NCI-H774 (cell line): ENCODE measurements at places on chromosomes 5 and 9.

DNA sequence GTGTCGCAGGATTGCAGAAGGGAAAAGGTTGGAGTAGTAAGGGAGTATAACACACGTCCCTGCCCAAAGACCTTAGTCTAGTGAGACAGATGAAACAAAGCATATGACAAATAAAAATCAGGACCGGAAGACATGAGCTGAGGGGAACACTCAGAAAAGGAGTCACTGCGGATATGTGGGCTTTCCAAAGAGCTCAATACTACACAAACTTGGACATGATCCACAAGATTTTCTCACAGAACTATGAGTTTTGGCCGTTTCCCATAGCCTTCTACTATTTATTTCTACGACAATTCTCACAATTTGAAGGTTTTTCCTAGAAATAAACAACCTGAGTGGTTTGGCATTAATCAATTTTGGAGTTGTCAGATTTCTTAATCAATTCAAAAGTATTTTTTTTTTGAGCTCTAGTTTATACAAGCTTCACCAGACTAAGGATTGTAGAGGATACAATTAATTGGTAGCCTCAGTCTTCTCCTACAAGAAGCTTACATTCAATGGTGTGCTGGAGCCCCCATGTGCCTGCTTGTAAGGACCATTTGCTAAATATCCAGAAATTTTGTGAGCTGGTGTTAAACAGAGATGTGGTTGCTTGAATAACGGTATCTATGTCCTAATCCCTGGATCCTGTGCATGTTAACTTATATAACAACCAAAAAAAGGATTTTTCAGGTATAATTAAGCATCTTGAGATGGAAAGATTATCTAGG lies 91.4 kb downstream of the ADAMTS12 start:
- no peak for DNase-seq

GRCh38 chr9:121038362-121038761 lies 11.7 kb downstream of the C5 start:
- no peak for DNase-seq

DNA sequence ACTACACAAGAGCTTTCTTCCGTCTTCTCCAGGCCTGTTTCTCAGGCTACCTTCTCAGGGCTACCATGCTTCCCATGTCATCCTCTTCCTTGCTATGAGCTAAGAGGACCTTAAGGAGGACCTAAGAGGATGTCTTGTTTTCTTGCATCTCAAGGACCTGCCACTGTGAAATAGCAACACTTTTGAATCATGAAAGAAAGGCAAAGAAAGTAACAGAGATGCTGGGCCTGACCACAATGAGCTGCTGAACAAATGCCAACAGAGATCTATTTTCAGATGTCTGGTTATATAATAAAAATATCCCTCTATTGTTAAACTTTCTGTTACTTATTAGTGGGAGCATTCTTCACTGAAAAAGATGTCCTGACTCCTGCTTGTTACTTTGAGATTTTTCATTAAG lies 36.7 kb upstream of the ANXA1 start:
- no peak for DNase-seq

- no peak for DNase-seq
These were observed 51.3 kb downstream of the LHFPL2 start for GRCh38 chr5:78597068-78597973.

DNA sequence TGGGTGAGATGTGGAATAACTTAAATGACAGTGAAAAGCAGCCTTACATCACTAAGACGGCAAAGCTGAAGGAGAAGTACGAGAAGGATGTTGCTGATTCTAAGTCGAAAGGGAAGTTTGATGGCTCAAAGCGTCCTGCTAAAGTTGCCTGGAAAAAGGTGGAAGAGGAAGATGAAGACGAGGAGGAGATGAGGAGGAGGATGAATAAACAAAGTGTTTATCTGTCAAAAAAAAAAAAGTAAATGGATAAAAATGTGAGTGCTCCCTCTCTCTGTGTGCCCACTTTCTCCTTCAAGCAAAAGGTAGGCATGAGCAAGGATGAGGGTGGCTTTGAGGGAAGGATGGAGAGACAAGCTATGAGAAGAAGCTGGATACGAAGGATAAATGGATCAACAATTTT lies 4.2 kb upstream of the CANX start:
- DNase-seq, result no peak

GRCh38 chr9:22454016-22454415 lies 7.4 kb downstream of the DMRTA1 start:
- no peak for DNase-seq

DNA sequence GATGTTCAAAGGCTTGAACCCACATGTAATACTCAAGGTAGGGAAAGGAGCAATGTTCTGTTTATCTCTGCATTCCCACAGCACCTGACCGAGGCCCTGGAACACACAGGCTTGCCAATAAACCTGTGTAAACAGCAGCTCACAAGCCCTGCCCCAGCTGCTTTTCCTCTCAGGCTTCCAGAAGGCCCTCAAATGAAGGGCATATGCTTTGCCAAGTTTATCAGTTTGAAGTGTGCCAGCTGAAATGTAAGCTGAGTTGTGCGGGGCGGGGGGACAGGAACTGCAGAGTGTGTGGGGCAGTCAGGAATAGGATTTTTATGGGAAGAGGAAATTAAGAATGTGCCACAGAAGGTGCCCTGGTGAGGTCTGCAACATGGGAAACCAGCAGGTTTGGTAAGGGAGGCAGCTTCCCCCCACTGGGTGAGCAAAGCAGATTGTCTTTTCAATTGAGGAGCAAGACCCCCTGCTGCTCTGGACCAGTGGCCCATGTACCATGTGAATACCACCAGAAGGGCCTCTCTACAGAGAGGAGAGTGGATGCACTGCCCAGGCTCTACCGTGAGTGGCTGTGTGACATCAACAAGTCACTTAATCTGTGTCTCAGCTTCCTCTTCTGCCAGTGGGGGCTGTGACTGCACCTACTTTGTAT lies 194.8 kb downstream of the SPOCK1 start:
- peak; percentile 92 for DNase-seq

DNA sequence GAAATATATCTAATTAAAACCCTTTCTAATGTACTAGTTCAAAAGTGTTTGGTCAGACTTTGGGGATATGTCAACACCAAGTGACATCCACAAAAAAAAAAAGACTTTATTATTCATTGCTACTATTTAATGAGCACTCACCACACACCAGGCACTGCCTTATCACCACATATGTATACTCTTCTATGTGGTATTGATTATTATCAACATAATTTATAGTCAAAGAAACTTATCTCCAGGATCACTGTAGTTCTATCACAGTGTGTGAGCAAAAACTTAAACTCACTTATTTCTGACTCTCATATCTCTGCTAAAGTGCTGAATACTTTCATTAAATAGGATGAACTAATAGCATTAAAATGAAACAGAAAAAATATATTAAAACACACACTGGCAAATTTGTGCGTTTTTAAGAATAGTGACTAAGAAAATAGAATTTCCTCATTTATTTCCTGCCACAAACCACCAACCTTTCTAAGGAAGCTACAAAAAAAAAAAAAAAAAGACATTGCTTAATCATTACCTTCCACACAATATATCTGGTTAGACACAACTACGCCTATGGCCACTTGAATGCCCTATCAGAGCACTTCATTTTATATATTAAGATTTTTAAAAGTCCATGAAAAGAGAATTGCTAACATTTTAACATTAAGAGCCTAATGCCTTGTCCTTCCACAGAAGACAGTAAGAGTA lies 12.8 kb downstream of the SLCO4C1 start:
- no peak for DNase-seq

- no peak for DNase-seq
These were observed 34.5 kb upstream of the SPARC start for GRCh38 chr5:151721087-151721646.

DNA sequence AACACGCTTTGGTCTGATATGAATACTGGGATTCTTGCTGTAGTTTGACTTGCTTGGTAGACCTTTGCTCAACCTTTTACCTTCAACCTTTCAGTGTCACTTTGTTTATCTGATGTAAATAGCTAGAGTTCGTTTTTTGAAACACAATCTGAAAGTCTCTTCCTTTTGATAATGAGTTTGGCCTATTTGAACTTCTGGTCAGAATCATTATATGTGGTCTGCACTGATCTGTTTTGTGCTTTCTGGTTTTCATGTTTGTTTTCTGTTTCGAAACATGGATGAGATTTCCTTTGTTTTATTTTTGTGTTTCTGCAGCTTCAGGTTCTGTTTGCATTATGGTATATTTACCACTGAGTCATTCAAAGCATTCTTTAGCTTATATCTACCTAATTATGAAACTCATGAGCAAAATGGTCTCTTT lies 217.5 kb downstream of the GABBR2 start:
- no peak for DNase-seq

- peak; percentile 83 for DNase-seq
These were observed 39.3 kb downstream of the NR2F1 start for GRCh38 chr5:93622240-93622885.

DNA sequence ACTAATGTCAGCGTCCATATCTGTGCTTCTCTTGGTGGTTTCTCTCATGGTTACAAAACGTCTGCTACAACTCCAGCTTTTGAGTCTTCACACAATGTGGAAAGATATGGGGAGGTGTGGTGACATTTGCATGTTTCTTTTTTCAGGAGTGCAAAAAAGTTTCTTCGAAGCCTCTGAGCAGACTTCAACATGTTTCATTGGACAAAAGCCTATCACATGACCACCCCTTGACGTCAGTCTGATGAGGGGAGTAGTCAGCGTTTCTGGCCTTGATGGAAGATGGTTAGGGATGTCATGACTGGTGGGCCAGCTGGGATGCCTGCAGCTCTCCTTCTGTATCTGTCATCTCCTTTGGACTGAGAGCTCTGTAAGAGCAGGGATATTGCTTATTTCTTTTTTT lies 61.4 kb downstream of the PTPDC1 start:
- DNase-seq, result no peak

DNA sequence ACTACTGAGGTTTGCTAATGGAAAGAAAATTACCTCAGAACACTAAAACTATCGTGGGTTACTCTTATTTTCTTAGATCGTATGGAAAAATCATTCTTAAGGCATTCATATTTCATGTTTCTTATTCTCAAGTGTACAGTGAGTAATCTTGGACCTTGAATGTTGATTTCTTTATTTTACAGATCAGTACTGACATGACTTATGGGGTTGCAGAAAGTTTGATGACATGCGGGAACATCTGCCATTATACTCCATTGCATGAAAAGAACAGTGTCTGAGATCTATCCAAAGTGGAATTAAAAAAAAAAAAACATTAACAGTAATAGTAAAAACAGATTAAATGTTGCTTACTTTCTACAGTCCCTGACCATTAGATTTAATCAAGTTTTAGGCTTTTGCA lies 1290.2 kb upstream of the WWC1 start:
- no peak for DNase-seq

DNA sequence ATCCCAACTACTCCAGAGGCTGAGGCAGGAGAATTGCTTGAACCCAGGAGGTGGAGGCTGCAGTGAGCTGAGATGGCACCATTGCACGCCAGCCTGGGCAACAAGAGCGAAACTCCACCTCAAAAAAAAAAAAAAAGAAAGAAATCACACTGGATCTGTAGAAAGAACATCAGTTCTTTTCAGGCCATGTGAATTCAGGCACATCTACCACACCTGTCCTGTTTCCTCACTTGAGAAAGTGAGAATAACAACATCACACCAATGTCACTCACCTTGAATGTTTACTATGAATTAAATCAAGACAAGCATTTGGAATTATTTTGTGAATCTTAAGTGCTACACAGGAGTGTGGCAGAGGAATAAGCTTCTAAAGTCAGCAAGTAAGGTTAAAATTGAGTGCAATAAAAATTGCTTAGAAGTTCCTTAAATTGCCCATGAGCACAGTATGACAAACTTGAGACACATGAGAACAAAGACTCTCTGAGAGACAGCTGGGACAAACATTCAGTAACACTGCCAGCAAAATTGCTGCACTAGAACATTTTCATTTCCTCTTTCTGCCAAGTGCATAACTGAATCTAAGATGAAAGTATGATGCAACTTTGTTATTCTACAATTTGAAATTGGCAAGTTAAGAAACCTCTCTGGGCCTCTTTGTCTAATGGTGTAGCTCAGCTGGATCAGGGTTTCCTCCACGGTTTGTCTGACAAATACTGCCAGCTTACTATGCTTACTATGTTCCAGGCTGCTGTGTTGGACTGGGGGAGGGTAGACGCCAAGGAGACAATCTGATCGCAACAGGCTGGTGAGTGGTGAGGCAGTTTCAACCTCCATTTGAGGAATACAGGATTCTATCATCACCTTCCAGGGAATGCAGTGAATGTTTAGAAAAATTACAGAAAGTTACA lies 1.9 kb upstream of the RIC1 start:
- DNase-seq, result no peak

- no peak for DNase-seq
These were observed 2.2 kb downstream of the ZSWIM6 start for GRCh38 chr5:61333954-61334867.

DNA sequence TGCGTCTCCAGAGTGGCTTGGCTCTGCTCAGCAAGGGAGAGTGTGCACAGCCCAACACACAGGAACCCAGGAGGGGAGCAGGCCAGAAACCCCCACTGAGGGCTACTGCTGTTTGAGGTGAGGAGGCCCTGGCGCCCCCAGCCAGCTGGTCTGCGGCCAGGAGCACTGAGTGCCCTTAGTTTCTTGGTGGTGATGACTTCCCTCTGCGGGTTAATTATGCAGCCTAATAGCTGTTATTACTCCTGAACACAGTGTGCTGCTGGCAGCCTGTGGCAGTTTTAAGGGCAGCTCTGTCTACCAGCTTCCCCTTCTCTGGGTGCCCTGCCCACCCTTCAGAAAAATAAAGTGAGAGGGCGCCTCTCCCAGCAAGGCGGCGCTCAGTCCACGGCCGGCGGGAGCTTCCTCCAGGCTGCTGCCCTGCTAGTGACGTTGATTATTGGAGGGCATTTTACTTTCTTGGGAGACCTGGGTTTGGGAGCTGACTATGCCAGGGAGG lies 19.2 kb downstream of the GADD45G start:
- DNase-seq, result peak; percentile 13

DNA sequence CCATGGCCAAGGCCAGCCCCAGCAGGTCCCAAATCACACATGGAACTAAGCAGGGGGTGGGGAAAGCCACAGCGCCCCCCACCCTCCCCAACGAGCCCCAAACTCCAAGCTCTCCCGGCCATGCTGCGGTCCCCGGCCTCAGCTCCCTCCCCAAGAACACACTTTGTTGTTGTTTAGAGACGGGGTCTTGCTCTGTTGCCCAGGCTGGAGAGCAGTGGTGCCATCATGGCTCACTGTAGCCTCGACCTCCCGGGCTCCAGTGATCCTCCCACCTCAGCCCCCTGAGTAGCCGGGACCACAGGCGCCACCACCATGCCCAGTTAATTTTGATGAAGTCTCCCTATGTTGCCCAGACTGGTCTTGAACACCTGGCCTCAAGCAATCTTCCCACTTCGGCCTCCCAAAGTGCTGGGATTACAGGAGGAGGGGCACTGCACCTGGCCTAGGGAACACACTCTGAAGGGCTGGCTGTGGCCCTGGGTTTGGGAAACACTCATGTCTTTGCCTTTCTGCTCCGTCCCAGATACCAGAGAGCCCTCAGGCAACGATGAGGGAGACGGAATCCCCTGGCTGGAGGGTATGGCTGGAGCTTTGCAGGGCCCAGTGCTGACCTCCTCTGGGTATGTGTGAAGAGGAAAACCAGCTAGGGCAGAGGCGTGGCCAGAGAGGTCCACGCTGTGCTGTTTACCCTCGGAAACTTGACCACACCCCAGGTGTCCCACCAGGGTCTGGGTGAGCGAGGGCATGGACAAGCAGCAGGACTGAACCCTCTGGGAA lies 53.2 kb upstream of the UBAC1 start:
- DNase-seq, result no peak

- peak; percentile 52 for DNase-seq
These were observed 35.7 kb downstream of the PCDHAC2 start for GRCh38 chr5:141001844-141002604.

- no peak for DNase-seq
These were observed 33.3 kb downstream of the MTRR start for GRCh38 chr5:7902201-7902600.

- no peak for DNase-seq
These were observed 265.7 kb upstream of the KLF4 start for GRCh38 chr9:107755246-107755645.
